ENCODE measurements at places on chromosomes 3 and 15. TPM values are rescaled to one million over a fixed set of nuclear protein-coding genes. Genes with fewer than 3 reads are reported as not detected.
A peak's percentile ranks its signal among the peaks of the same experiment; 100 is the strongest.

GRCh38 chr3:126389112-126389793 is 5.5 kb upstream of the CFAP100 start:
- peak overlapping the region; percentile 70 for H3K27ac ChIP-seq
- peak overlapping the region; percentile 49 for H3K4me3 ChIP-seq
- no peaks in the 10 kb centered on the region for H3K36me3 ChIP-seq
- no peaks in the 10 kb centered on the region for H3K27me3 ChIP-seq
- H3K4me1 ChIP-seq: peaks cover 11% of the 10 kb centered on the region

- H3K27ac ChIP-seq: no peak overlapping the region
- DNase-seq: no peak
- peaks cover 16% of the 10 kb centered on the region for H3K4me1 ChIP-seq
- no peaks in the 10 kb centered on the region for H3K27me3 ChIP-seq
- H3K4me3 ChIP-seq: no peak overlapping the region
These were observed 14.6 kb downstream of the CAPN7 start for GRCh38 chr3:15220661-15221060.

ABHD6 gene
- 28.9 TPM for total RNA-seq

DNA sequence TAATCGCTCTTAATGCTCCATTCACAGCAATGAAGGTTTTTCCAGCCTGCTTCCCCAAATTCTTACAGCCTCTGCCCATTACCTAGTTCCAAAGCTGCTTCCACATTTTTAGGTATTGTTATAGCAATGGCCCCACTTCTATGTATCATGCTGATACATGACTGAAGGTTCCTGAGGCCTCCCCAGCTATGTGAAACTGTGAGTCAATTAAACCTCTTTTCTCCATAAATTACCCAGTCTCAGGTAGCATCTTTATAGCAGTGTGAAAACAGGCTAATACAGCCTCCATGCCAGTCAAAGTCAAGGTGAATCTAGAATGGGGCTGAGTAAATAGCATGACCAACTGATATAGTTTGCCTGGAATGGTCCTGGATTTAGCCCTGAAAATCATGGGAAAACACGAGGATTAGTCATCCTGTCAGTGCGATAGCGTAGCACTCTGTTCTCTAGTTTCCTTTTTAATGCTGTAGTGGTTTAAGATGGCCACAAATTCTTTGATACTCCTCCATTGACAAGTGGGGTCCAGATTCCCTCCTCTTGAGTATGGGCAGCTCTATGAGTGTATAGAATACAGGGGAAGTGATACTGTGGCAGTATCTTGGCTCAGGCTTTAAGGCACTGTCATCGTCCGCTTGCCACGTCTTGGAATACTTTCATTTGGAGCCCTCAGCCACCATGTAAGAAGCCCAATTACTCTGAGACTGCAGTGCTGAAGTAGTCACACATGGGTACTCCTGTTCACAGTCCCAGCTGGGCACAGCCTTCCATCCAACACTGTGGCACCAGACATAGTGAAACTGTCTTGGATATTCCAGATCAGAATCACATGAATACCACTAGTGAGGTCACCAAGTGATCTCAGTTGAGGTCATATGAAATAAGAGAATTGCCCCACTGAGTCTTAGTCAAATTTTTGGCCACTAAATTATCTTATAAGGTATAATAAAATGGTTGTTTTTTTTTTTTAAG is 94.0 kb upstream of the PLCL2 start:
- H3K36me3 ChIP-seq: no peaks in the 10 kb centered on the region
- no peaks in the 10 kb centered on the region for H3K27me3 ChIP-seq
- no peak for DNase-seq

- no peaks in the 10 kb centered on the region for H3K4me1 ChIP-seq
- no peak for DNase-seq
- H3K4me3 ChIP-seq: no peak overlapping the region
- H3K36me3 ChIP-seq: no peaks in the 10 kb centered on the region
- no peaks in the 10 kb centered on the region for H3K27me3 ChIP-seq
These were observed 13.6 kb upstream of the WNT5A start for GRCh38 chr3:55500555-55501330.

GRCh38 chr3:101300073-101300472 is 20.3 kb downstream of the IMPG2 start:
- DNase-seq: peak; percentile 56
- no peak overlapping the region for H3K4me3 ChIP-seq
- no peak overlapping the region for H3K27ac ChIP-seq
- H3K4me1 ChIP-seq: no peaks in the 10 kb centered on the region
- no peaks in the 10 kb centered on the region for H3K27me3 ChIP-seq

GRCh38 chr3:16632395-16632794 is 27.2 kb upstream of the DAZL start:
- no peaks in the 10 kb centered on the region for H3K27me3 ChIP-seq
- H3K4me3 ChIP-seq: no peak overlapping the region
- no peak for DNase-seq
- no peak overlapping the region for H3K27ac ChIP-seq

DNA sequence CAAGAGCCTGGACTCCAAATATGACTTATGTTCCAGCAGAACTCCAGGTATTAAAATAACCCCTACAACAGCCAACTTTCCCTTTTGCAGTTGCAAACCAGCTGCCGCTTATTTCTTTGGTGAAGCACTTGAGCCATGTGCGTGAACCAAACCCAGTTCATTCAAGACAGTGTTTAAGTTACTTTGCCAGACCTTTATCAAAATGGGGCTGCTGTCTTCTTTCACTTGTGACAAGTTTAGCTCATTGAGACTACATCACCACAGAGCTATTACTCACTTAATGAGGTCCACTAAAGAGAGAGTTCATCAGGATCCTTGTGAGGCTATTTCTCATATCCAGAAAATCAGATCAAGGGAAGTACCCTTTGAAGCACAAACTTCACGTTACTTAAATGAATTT is 2.4 kb upstream of the XRN1 start:
- no peak for DNase-seq
- H3K4me3 ChIP-seq: no peak overlapping the region
- no peaks in the 10 kb centered on the region for H3K27me3 ChIP-seq
- H3K36me3 ChIP-seq: no peaks in the 10 kb centered on the region
- H3K27ac ChIP-seq: no peak overlapping the region

DNA sequence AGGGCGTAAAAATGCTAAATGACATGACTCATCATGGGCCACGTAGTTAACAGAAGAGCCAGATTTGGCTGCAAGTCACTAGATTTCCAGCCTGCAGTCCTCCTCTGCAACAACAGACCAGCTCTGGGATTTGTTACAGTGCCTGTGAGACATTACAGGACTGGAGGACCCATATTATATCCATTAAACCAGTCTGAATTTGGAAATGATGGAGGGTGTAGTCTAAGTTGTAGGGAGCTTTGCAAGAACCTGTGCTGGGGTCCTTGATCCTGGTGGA is 10.8 kb downstream of the ZNF774 start:
- H3K4me3 ChIP-seq: no peak overlapping the region
- peak overlapping the region; percentile 85 for H3K27ac ChIP-seq
- peak; percentile 79 for DNase-seq
- H3K36me3 ChIP-seq: no peaks in the 10 kb centered on the region
- H3K4me1 ChIP-seq: no peaks in the 10 kb centered on the region
- H3K27me3 ChIP-seq: no peaks in the 10 kb centered on the region

GRCh38 chr15:47129033-47129432 is 588.3 kb upstream of the SEMA6D start:
- DNase-seq: no peak
- H3K4me3 ChIP-seq: no peak overlapping the region
- H3K36me3 ChIP-seq: no peaks in the 10 kb centered on the region
- no peak overlapping the region for H3K27ac ChIP-seq
- H3K27me3 ChIP-seq: no peaks in the 10 kb centered on the region
- no peaks in the 10 kb centered on the region for H3K4me1 ChIP-seq

THSD4 gene
- total RNA-seq: 1.4 TPM

DNA sequence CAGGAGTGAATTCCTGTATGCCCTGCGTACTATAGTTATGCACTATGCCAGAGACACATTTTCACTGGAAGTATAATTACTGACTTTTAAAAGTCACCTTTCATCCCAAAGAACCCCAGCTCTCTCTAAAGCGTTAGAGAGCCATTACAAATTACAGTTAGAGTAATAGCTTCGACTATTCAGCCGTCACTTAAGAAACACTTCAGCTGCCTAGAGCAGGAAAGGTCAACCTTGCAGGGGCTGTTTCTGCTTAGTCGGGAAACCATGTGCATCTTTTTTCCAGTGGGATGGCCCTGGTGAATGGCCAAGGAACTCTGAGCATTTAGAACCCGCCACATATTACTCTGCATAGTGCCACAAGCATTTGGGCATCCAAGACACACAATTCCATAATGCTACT is 235.9 kb downstream of the ARRDC4 start:
- no peaks in the 10 kb centered on the region for H3K4me1 ChIP-seq
- no peak overlapping the region for H3K27ac ChIP-seq
- no peaks in the 10 kb centered on the region for H3K36me3 ChIP-seq

DNA sequence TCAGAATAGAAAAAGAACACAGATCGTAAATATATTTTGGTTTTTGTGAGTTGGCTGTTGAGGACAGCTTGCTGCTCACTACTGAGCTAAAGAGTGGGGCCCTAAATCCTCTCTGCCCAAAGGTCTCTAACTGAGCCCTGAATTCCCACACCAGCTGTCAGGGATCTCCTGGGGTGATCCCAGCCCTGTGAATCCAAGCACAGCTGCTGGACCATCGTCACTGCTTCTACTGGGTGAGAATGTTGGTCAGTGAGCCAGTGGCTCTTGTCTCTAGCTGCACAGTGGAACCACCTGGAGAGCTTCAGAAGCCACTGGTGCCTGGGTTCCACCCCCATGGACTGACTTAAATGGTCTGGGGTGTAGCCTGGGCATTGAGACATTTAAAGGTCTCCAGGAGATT is 90.5 kb upstream of the IL12A start:
- no peak for DNase-seq
- no peak overlapping the region for H3K4me3 ChIP-seq
- H3K4me1 ChIP-seq: no peaks in the 10 kb centered on the region
- no peaks in the 10 kb centered on the region for H3K27me3 ChIP-seq

- H3K36me3 ChIP-seq: no peaks in the 10 kb centered on the region
- no peaks in the 10 kb centered on the region for H3K4me1 ChIP-seq
- DNase-seq: no peak
- no peak overlapping the region for H3K4me3 ChIP-seq
- H3K27me3 ChIP-seq: no peaks in the 10 kb centered on the region
These were observed 6.1 kb downstream of the RHO start for GRCh38 chr3:129534428-129535027.

GRCh38 chr3:132034097-132034485 is 723 bp downstream of the CPNE4 start:
- no peaks in the 10 kb centered on the region for H3K36me3 ChIP-seq
- peaks cover 10% of the 10 kb centered on the region for H3K4me1 ChIP-seq
- no peak overlapping the region for H3K27ac ChIP-seq

DNA sequence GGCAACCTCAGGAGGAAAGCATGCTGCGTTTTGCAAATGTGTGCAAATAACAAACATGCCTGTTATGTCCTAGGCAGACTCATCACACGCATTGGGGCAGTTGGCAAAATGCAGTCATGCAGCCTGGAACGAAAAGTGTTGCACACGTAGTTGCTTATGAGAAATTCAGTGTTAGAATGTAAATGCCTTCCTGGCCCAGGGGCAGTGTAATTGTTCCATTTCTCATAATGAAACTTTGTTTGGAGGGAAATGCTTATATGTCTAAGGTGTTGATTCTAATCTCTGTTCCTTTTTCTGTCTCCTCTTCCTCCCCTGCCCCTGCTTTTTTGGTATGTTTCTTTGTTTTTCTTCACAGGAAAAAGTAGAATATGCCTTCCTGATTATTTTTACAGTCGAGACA is 156.0 kb downstream of the CACNA1D start:
- no peaks in the 10 kb centered on the region for H3K36me3 ChIP-seq
- no peak overlapping the region for H3K4me3 ChIP-seq
- H3K27ac ChIP-seq: peak overlapping the region; percentile 63
- H3K27me3 ChIP-seq: no peaks in the 10 kb centered on the region
- DNase-seq: no peak
- H3K4me1 ChIP-seq: no peaks in the 10 kb centered on the region

TMEM212 gene
- total RNA-seq: not detected

RBM5 gene
- total RNA-seq: 181 TPM

ABHD17C gene
- total RNA-seq: 2.9 TPM

ZNF860 gene
- 0.81 TPM for total RNA-seq

GRCh38 chr3:69326855-69327300 is 59.0 kb downstream of the FRMD4B start:
- no peak overlapping the region for H3K27ac ChIP-seq
- no peaks in the 10 kb centered on the region for H3K36me3 ChIP-seq
- DNase-seq: no peak

DNA sequence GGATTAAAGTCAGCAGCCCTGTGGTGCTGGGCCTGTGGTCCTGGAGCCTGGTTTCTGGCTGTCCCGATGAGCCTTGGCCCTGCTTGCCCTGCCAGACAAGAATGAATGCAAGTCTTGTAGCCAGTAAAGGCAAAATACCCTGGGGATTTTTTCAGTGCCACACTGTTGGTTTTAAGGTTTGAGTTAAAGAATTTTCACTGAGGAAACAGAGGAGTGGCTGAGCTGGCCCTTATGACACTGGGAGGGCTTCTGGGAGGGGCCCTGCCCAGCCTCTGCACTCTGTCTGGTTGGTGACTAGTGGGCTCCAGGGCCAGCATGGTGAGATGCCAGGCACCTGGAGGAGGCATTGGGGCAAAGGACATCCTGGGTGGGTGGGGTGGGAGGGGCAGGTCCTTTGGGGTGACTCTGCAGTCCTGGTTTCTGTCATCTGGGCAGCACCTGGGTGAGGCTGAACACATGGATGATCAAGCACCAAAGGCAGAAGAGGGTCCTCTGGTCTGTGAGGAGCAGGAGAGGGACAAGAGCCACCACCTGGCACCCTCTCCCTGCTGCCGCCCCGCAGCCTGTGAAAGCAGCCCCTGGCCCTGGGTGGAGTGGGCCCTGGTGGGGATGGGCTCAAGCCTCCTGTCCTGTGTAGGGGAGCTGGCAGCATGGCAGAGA is 12.5 kb upstream of the PLA2G4E start:
- no peaks in the 10 kb centered on the region for H3K27me3 ChIP-seq
- H3K36me3 ChIP-seq: no peaks in the 10 kb centered on the region
- DNase-seq: no peak
- H3K27ac ChIP-seq: no peak overlapping the region

- peak; percentile 14 for DNase-seq
- no peaks in the 10 kb centered on the region for H3K4me1 ChIP-seq
- H3K27me3 ChIP-seq: no peaks in the 10 kb centered on the region
- H3K36me3 ChIP-seq: no peaks in the 10 kb centered on the region
- no peak overlapping the region for H3K4me3 ChIP-seq
These were observed 40.1 kb downstream of the FBLN2 start for GRCh38 chr3:13588993-13589392.

DNA sequence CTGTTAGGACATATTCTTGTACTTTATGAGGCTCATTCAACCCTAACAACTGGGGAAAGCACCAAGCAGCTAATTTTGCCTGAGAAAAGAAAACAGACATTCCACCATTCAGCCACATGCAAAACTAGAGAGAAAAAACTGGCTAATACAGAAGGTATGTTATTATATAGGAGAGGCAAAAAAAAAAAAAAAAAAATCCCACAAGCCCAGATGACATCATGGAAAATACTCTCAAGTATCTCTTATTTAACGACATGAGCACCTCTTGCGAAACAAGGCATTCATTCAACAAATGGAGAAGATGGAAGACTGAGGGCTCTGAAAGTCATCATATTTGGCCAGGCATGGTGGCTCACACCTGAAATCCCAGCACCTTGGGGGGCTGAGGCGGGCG is 61.5 kb downstream of the PRICKLE2 start:
- DNase-seq: no peak
- H3K36me3 ChIP-seq: peaks cover 4% of the 10 kb centered on the region
- H3K4me1 ChIP-seq: peaks cover 70% of the 10 kb centered on the region
- no peak overlapping the region for H3K4me3 ChIP-seq

GRCh38 chr15:41965441-41966413 is 6.6 kb downstream of the EHD4 start:
- H3K36me3 ChIP-seq: no peaks in the 10 kb centered on the region
- H3K27ac ChIP-seq: no peak overlapping the region
- peaks cover 3% of the 10 kb centered on the region for H3K4me1 ChIP-seq
- no peak for DNase-seq
- H3K4me3 ChIP-seq: no peak overlapping the region
